NCI-H524 (cell line): ENCODE measurements at places on chromosomes 6 and 20.

DNA sequence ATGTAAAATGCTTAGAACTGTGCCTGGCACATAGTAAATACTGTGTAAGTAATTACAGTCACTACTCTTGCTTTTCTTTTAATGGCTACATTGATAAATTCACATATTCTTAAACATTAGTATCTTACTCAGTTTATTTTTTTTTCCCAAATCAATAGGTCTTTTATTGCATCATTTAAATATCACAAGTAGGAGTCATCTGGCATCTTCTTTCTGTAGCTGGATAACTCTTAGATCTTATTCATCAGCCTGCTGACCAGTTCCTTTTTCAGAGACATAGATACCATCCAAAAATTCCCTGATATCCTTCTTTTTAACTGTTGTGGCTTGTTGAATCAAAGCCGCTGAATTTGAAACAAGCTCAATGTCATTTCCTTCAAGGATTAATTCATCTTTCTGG lies 20.0 kb upstream of the PHF3 start:
- DNase-seq: no peak

GRCh38 chr20:49775229-49775693 lies 37.4 kb upstream of the SLC9A8 start:
- DNase-seq: no peak

- no peak for DNase-seq
These were observed 16.5 kb upstream of the AAR2 start for GRCh38 chr20:36219671-36220220.

- no peak for DNase-seq
These were observed 195.7 kb downstream of the CD83 start for GRCh38 chr6:14313248-14313647.

- DNase-seq: no peak
These were observed 338.9 kb upstream of the NT5E start for GRCh38 chr6:85110943-85111342.

- DNase-seq: no peak
These were observed 8.4 kb downstream of the LRP11 start for GRCh38 chr6:149855741-149856140.

GRCh38 chr6:166354143-166354542 lies 11.8 kb upstream of the SFT2D1 start:
- DNase-seq: no peak

GRCh38 chr6:18720075-18720474 lies 332.9 kb downstream of the RNF144B start:
- no peak for DNase-seq

DNA sequence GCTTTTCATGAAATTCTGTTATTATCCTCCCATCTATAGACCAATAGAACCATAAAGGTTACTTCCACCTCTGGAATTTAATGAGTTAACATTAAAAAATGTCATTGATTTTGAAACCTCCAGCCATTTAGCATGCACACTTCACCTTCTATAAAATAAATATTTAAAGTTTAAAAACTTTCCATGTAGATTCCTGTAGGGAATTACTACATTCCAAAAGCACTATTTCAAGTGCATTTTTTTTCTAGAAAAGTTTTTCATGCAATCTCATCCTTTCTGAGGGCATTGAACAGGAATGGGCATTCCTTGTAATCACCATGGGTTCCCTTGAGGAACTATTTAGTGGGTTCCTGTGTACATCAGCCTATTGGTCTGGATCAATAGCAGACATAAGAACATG lies 253.8 kb upstream of the RIN2 start:
- no peak for DNase-seq

GRCh38 chr6:104887350-104887749 lies 27.6 kb upstream of the HACE1 start:
- no peak for DNase-seq

- DNase-seq: no peak
These were observed 21.5 kb upstream of the HS3ST5 start for GRCh38 chr6:114364301-114364700.

GRCh38 chr6:78883651-78884050 lies 16.3 kb downstream of the IRAK1BP1 start:
- DNase-seq: no peak

DNA sequence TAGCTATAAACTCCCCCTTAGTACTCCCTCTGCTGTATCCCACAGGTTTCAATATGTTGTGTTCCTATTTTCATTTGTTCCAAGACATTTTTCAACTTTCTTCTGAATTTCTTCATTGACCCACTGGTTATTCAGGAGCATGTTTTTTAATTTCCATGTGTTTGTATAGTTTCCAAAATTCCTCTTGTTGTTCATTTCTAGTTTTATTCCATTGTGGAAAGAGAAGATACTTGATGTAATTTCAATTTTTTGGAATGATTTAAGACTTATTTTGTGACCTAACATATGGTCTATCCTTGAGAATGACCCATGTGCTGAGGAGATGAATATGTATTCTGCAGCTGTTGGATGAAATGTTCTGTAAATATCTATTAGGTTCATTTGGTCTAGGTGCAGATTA lies 497.2 kb downstream of the BCKDHB start:
- DNase-seq: no peak

GRCh38 chr20:62832951-62833391 lies 16.1 kb downstream of the COL9A3 start:
- DNase-seq: no peak

DNA sequence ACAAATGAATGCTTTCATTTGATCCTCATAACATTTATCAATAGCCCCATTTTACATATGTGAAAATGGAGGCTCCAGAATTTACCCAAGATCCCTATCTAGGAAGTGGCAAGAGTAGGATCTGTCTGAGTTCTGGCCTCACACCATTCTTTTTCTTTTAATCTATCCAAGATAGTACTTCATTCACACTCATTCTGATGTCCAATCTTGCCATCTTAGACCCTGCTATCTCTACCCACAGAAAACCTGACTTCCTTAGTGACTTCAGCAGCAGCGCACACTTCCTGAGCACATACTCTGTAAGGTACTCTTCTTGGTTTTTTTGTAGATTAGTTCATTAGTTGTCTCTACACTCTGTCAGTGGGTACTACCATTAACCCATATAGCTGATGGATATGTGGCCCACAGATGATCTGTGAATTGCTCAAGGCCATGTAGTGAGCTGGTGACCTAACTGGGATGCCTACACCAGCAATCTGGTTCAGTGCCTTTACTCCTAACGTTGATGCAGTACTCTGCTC lies 36.3 kb downstream of the COX4I2 start:
- no peak for DNase-seq

DNA sequence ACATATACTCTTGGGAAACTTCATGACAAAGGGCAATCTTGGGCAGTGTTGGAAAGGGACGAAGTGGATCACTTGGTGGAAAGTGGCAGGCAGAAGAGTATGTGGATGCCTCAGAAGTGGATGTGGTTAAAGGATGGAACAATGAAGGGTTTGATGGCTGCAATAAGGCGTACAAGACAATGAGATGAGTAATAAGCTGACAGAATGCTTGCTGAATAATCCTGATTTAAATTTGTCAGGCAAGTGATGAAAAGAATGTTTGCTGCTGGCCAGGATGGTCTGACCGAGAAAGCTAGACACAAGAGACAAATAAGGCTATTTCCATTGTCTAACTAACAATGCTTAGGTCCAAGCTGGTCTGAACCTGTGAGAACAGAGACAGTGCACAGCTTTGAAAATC lies 61.6 kb upstream of the CEP85L start:
- DNase-seq: no peak

- no peak for DNase-seq
These were observed 57.6 kb upstream of the PMEPA1 start for GRCh38 chr20:57767441-57767840.

DNA sequence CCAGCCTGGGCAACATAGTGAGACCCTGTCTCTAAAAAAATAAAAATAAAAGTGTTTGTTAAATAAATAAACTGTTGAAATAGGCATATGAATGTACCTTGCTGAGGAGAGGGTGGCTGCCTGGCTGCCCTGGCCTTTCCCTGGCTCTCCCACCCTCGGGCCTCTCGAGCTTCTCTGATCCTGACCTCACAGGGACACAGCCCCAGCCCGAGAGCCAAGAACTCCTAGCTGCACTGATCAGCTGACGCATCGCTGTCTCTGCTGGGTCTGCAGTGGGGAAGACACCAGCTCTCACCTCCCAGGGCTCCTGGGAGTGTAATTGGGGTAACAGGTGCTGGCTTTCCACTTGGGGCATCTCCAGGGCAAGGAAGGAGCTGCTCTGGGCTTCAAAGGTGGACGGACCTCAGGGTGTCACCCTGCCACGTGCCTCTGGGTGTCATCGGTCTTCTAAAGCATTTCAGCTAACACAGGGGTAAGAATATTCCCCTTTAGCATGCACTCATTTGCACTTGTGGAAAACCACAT lies 6.9 kb downstream of the TCF15 start:
- DNase-seq: no peak

- DNase-seq: no peak
These were observed 515.2 kb downstream of the MAFB start for GRCh38 chr20:40173872-40174271.

DNA sequence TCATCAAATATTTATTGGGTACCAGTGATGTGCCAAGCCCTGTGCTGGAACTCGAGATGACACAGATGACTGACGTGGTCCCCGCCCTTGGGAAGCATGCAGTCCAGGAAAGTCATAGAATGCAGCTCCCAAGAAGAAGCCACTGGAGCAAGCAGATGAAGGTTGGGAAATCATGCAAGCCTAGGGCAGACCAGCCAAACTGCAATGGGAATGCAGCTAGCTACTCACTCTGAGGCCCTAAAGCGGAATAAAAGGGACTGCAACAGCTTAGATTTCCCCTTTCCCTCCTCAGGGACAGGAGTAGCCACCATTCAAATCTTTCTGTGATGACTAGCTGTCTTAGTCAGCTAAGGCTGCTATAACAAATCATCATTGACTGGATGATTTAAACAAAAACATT lies 152.2 kb downstream of the MAFB start:
- no peak for DNase-seq

DNA sequence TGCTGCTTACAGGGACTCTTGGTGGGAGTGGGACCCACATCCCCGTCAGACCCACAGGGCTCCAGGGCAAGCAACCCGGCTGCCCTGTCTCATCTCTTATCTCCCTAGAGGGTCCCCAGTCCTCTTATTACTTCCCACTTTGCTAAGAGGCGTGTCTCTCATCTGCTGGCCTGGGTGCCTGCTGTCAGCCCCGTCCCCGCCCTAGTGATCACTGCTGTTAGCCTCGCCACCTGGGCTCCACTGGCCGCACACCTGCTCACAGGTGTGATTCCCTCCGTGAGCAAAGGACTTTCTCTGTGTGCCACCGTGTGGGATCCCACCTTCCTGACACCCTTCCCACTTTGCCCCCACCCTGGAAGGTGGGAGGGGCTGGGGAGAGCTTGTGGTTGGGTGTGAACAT lies 57.6 kb downstream of the TCP11 start:
- no peak for DNase-seq

- no peak for DNase-seq
These were observed 49.1 kb downstream of the ARMC2 start for GRCh38 chr6:108897371-108897770.

DNA sequence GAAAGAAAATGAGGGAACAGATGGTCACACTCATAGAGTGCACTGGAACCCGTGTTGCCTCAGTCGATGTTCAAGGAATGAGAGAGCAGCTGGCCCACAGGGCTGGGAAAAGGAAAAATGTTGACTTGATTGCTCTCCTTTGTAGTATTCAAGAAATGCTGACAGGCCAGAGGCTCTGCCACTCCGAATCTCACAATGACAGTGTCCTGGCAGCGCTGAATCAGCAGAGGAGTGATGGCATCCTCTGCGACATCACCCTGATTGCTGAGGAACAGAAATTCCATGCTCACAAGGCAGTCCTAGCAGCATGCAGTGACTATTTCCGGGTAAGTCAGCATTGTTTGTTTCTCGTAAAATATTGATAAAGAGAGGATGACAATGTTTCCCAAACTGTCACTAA lies 51.3 kb downstream of the KLHL32 start:
- DNase-seq: peak; percentile 58

GRCh38 chr20:10982692-10983091 lies 308.9 kb upstream of the JAG1 start:
- DNase-seq: no peak

- no peak for DNase-seq
These were observed 57.3 kb downstream of the BCKDHB start for GRCh38 chr6:80163754-80164187.

GRCh38 chr6:15620611-15621010 lies 42.2 kb downstream of the DTNBP1 start:
- DNase-seq: peak; percentile 89

- no peak for DNase-seq
These were observed 78.7 kb upstream of the PRSS16 start for GRCh38 chr6:27168586-27169443.

- DNase-seq: no peak
These were observed 226.6 kb downstream of the ALDH8A1 start for GRCh38 chr6:134723081-134723871.

DNA sequence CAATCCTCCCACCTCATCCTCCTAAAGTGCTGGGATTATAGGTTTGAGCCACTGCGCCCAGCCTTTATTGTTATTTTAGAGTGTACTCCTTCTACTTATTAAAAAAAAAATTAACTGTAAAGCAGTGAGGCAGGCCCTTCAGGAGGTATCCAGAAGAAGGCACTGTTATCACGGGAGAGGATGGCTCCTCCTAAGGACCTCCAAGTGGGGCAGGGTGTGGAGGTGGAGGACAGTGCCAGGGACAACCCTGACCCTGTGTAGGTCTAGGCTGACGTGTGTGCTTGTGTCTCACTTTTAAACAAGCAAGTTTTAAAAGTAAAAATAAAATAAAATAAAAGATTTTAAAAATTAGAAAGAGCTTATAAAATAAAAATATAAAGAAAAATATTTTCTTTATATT lies 23.7 kb upstream of the TAF4 start:
- no peak for DNase-seq

GRCh38 chr6:131382631-131383030 lies 190.4 kb upstream of the ARG1 start:
- no peak for DNase-seq
